Naive B cell (primary cell): ENCODE measurements at places on chromosomes 13 and 19.

GRCh38 chr13:23673867-23674605 is 103.8 kb downstream of the TNFRSF19 start:
- no peak for DNase-seq

GRCh38 chr13:23289917-23290357 is 109.2 kb downstream of the SGCG start:
- DNase-seq = no peak

GRCh38 chr13:33541456-33541855 is 255.9 kb upstream of the STARD13 start:
- DNase-seq = no peak

- no peak for DNase-seq
These were observed 475 bp upstream of the ZC3H4 start for GRCh38 chr19:47113850-47114651.

DNA sequence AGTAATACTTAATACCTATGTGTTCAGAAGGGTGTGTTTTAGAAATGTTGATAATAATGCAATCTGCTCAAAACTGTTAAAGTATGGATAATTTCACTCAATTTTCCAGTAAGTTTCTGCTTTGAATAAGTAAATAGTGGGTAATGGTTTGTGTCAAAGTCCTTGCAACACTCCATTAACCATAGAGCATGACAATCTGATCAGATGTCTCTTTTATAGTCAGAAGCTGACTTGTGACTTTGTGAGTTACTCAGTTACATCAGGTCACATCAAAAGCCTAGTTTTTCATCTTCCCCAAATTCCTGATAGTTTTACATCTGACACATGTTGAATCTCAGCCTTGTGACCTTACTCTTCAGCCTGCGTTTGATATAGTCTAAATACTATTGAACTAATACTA is 338.0 kb downstream of the EFNB2 start:
- no peak for DNase-seq

DNA sequence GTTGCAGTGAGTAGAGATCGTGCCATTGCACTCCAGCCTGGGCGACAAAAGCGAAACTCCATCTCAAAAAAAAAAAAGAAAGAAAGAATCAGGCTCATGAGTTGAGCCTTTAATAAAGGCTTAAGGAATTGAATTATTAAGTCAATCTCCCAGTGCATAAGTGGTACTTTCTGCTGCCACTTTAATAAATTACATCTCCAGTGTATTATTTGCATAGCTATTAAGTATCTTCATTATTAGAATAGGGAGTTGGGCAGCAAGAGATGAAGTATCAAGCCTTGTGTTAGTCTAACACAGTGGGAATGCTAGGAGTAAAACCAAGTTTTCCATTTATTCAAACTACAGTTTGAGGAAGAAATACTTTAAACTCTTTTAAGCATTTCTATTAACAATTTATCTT is 15.6 kb upstream of the FAM124A start:
- no peak for DNase-seq
